ENCODE measurements at places on chromosomes 7 and 10.

DNA sequence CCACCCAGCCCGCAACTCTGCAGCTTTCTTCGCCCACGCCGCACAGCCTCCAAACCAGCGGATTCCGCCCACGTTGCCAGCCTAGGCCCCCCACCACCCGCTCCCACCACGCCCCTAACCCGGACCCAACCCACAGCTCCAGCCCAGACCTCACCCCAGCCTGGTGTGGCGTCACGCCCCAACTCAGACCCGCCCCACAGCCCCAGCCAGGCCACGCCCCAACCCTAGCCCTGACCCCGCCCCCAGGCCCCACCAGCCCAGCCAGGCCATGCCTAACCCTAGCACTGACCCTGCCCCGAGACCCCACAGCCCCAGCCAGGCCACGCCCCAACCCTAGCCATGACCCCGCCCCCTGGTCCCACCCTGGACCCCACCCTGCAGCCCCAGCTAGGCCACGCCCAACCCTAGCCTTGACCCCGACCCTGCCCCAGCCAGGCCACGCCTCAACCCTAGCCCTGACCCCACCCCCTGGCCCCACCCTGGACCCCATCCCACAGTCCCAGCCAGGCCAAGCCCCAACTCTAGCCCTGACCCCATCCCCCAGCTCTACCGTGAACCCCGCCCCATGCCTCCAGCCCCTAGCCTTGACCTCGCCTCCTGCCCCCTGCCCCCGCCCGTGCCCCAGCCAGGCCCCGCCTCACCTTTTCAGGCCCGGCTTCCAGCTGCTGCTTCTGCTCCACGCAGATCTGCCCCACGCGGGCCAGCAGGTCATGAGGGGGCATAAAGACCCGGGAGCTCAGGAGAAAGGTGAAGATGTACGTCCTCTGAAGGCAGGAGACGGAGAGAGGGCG lies 64.0 kb downstream of the RASGEF1A start:
- DNase-seq = peak; percentile 34

- no peak for DNase-seq
These were observed 754 bp downstream of the GSTO1 start for GRCh38 chr10:104255311-104255981.

DNA sequence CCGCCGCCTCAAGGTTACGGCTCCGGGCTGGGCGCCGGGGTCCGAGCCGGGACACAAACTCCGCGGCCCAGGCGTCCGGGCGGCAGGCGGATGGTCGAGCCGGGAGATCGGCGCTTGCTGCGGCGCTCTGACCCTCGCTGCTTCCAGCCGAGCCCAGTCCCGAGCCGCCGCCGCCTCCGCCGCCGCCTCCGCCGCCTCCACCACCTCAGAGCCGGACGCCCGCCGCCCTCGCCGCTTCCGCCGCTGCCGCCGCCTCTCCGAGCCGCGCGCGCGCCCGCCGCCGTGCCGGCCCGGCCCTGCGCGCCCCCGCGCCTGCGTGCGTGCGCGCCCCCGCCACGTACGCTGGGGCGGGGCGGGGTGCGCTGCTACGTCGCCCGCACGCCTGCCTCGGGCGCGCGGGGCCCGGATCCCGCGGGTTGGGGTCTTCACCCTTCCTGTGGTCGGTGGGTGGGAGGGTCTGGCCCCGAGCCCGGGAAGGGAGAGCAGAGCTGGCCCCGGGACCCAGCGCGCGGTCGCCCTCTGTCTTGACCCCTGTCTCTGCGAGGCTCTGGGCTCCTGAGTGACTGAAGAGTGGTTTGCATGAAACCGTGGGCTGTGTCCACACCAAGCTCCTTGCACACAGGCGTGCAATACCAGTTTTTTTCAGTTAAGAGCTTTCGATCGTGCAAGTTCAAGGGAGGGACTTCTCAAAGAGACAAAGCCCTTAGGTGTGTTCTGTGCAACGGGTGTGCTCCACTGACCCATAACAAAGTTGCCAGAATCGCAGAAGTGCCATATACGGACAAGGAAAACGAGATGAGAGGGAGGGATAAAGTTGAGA lies at the start of gene SMURF1:
SMURF1 (minus strand) TSS at position 256 of the 820 bp plus-strand sequence. CDS start 328 bp downstream, outside the sequence.
- peak; percentile 54 for DNase-seq

DNA sequence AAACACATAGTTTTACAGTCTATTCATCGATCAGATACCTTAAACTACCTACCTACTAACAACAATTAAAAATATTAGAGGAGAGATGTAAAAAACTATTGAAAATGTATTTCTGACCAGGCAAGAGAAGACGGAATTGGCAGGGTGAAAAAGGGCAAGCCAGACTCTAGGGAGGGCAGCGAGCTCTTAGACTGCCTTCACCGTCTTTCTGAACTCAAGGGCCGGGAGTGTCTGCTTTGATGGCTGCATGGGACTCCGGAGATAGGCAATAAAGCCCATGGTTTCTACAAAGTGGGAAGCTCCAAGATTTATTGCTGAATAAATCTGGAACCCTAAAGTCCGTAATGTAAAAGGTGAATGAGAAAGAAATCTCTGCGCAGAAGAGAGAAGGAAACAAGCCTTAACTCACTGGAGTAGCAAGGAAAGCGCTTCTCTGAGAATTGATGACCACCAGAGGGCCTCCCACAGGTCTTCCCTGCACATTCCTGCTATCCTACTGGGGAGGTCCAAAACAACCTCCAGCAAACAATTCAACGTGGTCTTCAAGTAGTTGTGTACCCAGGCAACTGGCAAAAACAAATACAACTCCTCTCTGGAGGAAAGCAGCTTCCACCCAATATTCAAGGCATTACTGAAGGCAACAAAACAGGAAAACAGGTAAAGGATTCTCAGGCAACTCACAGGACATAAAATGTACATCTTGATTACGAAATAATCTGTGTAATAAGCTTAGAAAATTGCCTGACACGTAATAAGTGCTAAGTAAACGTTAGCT lies 181.3 kb downstream of the SDK1 start:
- no peak for DNase-seq

DNA sequence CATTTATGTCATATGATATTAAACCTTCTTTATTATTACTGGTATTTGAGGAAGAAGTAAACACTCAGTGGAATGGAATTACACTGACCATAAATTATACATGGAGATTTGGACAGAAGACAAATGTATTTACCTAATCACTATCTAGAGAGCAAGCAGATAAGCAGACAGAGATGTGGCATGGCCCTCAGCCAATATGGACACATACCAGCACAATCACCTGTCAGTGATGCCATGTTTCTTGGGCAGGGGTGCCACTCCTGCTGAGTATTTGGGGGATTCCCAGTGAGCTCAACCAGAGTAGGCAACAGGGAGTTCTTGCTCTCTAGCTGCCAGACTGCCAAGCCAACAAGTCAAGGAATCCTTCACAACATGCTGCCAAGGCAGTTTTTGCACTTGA lies 866.3 kb upstream of the LRRN3 start:
- no peak for DNase-seq

- no peak for DNase-seq
These were observed 78.6 kb downstream of the THSD7A start for GRCh38 chr7:11753433-11753832.

- no peak for DNase-seq
These were observed 2.0 kb downstream of the NDUFB2 start for GRCh38 chr7:140698477-140698876.

DNA sequence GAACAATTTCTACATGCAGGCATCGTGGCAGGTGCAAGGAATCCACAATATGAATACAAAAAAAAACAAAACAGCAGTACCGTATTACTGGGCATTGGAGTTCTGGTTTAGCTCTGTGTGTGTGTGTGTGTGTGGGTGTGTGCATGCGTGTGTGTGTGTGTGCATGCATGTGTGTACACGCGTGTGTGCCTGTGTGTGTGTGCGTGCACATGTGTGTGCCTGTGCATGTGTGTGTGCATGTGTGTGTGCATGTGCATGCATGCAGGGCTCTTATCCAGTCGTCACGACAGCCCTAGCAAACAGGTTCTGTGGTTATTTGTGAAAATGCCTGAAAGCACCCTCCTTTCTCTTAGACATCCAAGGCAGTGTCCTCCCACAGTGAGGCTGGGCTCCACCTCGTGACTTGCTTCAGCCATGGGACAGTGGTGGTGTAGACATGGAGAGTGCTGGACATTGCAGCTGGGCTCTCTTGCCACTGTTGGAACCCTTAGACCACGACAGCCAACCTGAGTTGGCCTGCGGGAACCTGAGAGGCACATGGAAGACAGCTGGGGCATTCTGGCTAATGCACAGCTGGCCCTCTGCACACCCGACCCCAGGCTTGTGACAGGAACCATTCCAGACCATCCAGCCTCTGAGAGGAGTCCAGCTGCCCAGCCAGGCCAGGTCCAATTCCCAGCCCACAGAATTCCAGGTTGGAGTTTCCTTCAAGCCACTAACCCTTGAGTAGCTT lies 173.4 kb upstream of the SHH start:
- no peak for DNase-seq

DNA sequence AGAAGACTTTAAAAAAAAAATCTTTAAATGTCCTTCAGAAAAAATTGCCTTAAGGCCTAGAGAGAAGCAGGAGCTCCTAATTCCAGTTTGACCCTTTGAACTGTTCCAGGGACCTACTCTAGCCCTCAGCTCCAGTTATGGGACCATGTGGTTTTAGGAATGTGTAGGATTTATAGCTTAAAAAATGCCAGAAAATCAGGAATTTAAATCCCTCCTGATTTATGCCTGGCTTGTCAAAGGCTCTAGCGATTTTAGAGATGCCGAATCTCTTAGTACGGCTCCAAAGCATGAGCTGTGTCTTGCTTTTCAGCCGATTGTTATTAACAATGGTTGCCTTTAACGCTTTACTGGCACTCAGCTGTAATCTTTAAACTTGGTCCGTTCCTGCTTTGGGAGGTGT lies 130.6 kb upstream of the NPVF start:
- no peak for DNase-seq

DNA sequence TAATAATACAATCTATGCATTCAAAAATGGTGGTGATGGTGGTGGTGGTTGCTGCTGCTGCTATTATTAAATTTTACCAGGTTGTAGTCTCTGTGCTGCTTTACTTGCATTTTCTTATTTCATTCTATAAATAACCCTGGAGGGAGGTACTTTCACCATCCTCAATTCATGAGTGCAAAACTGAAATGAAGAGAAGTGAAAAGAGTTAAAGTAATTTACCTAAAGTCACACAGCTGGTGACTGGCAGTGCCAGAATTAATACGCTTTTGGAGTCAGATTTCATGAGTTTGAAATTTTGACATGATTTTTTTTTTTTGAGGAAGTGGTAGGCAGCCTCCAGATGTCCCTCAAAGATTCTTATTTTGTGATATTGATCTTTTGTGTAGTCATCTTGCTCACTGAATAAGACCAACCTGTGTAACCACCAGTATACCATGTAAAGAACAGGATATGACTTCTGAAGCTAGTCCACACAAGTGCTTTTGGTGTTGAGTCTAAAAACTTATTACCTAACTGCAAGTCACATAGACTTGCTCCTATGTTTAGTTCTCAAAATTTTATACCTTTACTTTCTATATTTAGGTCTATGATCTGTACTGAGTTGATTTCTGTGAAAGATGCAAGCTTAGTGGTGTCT lies 218.8 kb downstream of the ZWINT start:
- DNase-seq = no peak

GRCh38 chr7:12635830-12636229 lies 51.6 kb upstream of the ARL4A start:
- no peak for DNase-seq

- DNase-seq = peak; percentile 81
These were observed 24.9 kb upstream of the ADO start for GRCh38 chr10:62779487-62780248.

DNA sequence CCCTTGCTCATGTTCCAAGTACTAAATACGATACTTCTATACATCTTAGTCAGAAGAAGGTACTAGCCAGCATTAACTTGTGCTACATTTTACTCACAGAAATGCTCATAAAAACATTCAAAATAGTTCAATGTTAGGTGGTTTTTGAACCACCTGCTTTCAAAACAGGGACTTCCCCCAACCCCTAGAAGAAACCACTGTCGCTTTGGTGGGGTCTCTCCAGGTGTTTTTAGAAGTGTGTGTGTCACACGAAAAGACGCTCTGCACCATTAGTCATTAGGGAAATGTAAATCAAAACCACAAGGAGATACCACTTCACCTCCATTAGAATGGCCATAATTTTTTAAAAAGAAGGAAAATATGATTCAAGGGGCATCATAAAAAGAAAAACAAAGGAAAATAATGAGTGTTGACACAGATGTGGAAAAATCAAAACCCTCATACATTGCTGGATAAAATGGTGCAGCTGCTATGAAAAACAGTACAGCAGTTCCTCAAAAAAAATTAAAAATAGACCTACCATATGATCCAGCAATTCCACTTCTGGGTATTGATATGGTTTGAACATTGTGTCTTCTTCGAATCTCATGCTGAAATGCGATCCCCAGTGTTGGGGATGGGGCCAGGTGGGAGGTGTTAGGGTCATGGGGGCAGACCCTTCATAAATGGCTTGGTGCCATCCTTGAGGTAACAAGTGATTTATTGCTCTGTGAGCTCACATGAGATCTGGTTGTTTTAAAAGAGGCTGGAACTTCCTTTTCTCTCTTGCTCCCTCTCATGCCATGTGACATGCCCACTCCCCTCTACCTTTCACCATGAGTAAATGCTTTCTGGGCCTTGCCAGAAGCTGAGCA lies 74.2 kb downstream of the MALSU1 start:
- peak; percentile 9 for DNase-seq

DNA sequence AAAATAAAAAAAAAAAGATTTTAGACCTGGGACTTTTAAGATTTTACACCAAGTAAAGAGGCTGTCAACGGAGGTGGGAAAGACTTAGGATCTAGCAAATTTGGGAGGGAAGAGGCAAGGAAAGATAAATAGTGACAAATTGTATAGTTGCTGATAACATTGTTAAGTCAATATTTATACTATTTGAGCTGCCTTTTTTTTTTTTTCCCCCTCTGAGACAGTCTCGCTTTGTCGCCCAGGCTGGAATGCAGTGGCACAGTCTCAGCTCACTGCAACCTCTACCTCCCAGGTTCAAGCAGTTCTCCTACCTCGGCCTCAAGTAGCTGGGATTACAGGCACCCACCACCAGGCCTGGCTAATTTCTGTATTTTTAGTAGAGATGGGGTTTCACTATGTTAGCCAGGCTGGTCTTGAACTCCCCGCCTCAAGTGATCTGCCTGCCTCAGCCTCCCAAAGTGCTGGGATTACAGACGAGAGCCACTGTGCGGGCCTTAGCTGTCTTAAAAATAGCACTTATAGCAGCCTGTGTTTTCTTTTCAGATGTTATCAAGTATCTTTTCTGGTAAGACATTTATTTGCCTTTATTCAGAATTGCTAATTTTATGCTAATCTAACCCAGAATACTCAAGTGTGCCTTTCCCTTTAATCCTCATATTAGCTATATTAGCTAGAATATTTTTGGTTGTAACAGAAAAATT lies 94.5 kb downstream of the MMRN2 start:
- no peak for DNase-seq

GRCh38 chr7:91165006-91165845 lies 99.0 kb upstream of the FZD1 start:
- DNase-seq = no peak

DNA sequence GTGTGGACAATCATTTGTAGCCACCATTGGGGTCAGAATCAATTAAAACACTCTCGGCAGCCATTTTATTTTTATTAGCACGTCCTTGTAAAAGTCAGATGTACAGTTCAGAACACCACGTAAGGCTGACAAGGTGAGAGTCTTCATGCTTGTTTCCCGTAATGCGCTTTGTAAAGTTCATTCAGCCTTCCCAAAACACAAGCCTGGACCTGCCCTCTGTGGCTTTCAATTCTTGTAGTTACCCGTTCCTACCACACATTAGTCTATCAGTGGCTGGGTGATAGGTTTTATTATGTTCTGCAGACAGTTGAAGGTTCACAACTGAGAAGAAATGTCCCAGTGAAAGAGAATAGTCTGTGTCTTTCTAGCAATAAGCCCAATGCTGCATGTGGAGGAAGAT lies 35.4 kb downstream of the GAD2 start:
- DNase-seq = no peak
